ENCODE measurements at places on chromosomes 1 and 21. TPM values are rescaled to one million over a fixed set of nuclear protein-coding genes. Genes with fewer than 3 reads are reported as not detected.

GRCh38 chr1:228072658-228073043 lies 9.9 kb upstream of the ARF1 start:
- DNase-seq, result no peak

DNA sequence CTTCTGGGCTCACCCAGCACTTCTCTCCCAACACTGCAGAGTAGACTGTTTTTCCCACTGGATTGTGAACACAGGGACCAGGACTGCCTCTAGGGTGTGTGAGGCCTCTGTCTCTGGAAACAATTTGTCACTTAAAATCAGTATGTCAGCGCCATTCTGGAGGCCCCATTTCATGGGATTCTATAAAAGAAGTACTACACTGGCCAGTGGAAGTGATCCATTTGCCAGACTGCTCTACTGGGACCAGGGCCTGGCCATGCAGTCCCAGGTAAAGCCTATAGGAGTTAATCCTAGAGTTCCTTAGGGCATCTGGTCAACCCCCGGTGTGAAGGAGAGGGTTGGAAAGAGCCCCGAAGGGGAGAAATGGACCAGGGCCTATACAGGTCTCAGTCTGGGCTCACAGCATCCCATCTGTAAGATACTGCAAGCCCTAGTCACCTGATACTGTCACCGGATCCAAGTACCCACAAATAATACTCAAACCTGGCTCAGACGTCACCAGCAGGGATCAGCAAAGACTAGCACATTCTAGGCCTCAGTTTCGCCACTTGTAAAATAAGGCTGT lies 245.0 kb downstream of the FOXD2 start:
- no peak for DNase-seq

- DNase-seq, result no peak
Observed at GRCh38 chr1:168719306-168720111, 9.5 kb downstream of the DPT start.

DNA sequence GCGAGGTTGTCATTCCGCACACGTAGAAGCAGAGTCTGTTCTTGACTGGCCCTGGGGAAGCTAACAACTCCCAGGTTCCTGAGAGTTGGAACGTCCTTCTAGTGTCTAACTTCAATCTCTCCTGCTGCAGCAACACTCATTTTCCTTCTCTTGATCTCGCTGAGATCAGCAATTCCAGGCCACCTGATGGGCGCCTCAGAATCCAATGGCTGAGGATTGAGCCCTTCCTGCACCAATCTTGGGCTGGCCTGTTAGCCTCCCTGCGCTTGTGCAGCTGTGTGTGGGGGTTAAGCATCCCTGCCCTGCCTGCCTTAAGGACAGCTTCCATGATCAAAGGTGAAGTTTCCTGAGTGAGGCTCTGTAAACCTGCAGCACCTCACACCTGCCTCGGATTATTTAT lies 87.9 kb downstream of the SYT2 start:
- no peak for DNase-seq

DNA sequence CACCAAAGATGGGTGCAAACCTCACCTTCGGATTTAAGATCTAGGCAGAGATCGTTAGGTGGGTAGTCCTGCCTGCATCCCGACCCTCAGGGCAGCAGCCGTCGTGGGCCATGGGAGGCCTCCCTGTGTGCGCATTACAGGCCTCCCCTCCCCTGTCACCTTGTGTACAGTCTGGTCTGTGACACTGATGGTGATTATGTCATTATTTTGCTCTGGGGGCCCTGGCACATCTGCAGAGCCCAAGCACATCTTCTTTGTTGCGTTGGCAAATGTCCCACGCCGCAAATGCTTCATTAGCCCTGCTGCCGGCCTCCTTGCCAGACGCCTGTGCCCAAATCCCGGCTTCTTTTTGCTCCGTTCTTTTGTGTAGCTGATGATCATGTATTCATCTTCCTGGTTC lies 31.7 kb downstream of the PROX1 start:
- no peak for DNase-seq

DNA sequence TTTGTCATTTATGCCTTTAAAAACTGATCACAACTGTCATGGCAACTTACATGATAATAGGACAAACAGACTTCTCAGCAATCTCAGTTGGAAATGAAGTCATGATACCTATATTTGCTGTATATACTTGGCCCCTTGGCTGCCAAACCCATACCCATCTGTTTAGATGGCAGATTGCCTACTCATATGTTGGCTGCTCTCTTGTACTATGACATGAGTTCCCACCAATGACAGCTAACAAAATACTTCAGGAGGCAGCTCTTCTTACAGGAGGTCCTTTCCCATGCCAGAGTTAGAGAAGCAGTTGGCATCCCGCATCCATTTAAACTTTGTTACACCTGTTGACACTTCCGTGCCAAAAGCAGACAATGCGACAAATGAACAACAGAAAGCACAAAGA lies 603.1 kb upstream of the ADGRL2 start:
- no peak for DNase-seq

- no peak for DNase-seq
Observed at GRCh38 chr1:231610388-231610787, 16.2 kb upstream of the DISC1 start.

DNA sequence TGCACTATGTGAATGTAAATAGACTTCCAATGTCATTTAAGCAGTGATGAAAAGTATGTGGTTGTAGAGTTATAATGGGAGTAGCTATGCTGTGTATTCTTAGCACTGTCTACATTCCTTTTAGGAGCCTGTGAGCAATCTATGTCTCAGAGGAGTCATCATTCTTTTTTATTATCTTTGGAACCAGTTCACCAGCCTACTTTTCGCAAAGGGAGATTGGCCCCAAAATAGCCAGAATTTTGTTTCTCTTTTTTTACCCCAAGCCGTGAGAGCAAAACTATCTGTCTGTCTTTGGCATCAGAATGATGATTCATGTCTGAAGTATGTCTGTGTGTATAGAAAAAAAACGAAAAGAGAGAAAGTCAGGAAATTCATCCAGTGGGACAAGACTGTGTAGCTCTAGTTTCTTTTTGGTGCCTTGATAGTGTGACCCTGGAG lies 44.2 kb downstream of the OSBPL9 start:
- no peak for DNase-seq

GRCh38 chr1:39901714-39902459 lies at the start of gene MYCL:
TSS of gene MYCL (minus strand) at chr1:39901917. CDS start at chr1:39901434, 483 bp downstream.
- DNase-seq, result peak; percentile 56

DNA sequence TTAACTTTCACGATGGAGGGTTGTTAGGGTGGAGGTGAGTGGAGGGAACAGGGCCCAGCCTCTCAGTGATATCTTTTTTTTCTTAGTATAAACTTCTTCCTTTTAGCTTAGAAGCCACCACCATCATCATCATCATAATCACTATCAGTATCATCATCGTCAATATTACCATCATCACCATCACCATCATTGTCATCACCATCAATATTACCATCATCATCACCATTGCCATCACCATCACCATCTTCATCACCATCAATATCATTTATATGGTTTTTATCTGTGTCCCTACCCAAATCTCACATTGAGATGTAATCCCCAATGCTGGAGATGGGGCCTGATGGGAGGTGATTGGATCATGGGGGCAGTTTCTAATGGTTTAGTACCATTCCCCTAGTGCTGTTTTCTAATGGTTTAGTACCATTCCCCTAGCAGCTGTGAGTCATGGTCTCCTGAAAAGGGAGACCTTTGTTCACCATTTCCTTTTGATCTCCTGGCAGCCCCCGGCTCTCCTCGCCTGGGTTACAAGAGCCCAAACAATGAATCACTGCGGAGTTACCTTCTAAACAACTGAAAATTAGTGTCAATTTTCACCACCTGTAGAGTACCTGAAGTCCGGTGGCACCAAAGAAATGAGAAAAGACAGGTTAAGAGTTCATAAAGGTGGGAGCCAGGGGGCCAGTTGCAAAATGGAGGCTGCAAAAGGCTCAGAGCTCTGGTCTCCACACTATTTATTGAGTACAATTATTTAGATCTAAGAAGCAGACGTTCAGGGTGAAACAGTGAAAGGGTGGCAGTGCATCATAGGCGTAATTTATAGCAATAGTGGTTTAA lies 3.1 kb upstream of the PLA2G2E start:
- DNase-seq, result no peak

GRCh38 chr1:8416881-8417280 lies 99.0 kb downstream of the SLC45A1 start:
- DNase-seq, result no peak

GRCh38 chr21:17442165-17442564 lies 70.7 kb upstream of the CXADR start:
- no peak for DNase-seq

DNA sequence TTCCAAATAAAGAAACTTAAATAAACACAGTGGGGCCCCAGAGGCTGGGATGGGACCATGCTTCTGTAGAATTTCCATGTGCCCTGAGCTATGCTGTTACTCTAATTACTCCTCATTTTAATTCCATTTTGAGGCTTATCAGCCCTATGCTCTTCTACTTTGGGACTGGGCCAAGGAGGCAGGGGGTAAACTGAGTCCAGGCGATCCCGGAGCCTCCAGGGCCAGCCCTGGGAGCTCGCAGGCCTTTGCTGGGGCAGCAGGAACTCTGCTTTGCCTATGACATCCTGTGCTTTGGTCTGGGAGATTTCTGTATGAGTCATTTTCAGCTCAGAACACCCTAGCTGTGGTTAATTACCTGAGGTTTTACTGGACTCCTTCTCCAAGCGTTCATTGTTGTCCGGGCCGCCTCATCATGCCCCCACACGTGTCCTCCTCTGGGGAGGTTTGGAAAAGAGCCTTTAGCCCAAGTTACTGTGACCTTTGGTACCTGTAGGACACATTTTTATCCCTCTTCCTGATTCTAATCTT lies 95.7 kb downstream of the RHOU start:
- peak; percentile 16 for DNase-seq

DNA sequence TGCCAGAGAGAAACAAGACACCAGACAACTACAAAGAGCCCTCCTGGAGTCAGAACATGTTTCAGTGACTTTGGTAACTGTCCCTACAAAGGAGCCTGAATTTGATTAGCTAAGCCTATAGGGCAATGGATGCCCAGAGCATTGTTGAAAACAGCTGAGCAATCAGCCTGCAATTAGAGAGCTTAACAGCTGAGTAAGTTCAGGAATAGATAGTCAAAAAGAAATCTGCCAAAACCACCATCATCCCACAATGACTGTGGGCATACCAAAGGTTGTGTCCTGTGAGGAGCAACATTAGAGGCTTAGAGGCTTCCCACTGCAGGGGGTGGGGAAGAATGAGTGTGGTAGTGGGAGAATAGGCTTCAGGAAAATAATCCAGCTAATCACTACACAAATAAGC lies 32.1 kb downstream of the SH3BP5L start:
- no peak for DNase-seq

DNA sequence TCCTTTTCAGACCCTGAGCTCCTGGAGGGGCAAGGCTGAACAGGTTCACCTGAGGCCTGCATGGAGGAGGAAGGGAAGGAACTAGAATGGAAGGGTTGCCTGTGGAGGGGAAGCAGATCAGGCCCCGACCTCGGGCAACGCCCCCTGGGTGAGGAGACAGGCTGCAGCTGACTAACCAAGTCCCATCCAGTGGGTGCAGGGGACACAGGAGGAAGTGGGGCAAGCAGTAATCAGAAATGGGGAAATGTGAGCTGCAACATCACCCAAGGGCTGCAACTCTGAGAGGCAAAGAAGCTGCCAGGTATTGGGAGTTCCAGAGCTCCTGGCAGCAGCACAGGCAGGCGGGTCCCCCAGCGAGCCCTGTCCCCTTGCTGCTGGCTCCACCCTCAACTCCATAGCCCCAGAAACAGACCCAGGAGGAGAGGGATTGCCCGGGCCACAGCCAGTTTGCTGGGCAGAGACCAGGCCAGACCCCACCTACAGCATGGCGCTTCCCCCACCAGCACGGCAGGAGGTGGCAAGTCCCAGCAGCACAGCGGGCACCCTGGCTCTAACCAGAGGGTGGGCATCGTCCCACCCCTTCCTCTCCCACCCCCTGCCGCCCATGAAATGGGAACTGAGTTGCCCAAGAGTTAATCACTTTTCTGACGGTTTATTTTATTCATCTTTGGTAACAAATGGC lies 38.5 kb downstream of the MRPL37 start:
- DNase-seq, result no peak

DNA sequence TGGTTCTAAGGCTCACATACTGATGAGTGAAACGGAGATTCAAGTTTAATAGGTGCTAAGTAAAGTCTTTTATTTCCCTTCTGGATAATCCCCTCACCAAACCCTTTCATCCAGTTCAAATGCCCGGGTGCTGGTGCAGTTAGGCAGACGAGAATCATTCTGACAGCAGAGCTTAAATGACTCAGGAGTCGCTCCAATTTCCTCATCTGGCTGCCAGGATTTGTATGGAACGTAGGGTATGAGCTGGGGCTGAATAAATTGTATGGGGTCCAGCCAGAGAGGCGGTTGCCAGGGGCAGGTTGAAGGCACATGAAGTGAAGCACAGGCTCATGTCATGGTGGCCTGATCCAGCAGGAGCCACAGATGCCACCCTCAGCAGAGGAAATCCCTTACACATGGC lies 76.0 kb downstream of the PAPPA2 start:
- no peak for DNase-seq

DNA sequence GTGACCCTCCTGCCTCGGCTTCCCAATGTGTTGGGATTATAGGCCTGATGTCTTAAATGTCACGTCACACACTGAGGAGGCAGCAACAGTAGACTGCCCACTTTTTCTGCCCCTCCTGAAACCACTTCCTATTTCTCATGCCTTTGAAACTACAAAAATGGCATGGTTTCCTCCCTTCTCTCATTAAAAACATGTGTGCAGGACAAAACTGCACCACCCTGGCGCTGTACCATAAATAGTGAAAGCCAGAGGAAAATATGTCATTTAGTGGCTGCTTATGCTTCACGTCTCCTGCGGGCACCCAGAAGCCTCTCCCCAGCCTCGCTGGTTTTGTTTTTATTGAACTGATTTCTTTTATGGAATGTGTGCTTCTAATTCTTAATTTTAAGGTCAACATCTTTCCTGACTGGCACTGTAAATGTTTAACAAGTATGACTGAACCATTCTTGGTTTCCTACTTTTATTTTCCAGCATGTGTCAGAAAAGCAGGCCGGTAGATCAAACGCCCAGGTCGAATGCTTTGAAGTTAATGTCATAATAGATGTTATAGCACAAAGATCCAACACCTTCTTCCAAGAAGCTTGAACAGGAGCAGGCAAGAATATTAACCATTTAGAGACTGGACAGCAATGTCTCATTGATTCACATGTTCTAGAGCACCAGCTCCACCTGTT lies 59.6 kb upstream of the C1orf87 start:
- no peak for DNase-seq

DNA sequence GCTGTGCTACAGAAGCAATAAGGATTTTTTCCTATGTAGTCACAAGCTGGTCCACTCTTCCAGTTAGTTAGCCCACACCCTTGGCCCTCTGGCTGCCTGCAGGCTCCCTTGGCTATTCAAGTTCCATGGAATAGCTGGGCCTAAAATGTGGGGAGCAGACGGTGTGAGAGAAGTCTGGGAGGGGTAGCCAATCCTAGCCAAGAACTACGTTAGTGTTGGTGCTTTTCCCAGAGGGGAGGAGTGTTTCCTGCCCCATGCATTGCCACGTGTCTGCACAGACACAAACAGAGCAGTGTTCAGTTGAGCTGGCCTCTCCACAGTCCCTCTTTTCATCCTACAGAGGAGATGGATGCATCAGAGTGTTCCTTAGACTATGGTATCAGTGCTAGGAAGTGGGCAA lies 59.0 kb upstream of the IPO9 start:
- no peak for DNase-seq

Gene CRYAA
- total RNA-seq, result not detected

Gene MAGOH
- total RNA-seq, result 104 TPM

Gene BOLA1
- total RNA-seq, result 23.9 TPM

Gene NUF2
- 36.8 TPM for total RNA-seq

Gene ARHGEF19
- 11.2 TPM for total RNA-seq

Gene PLA2G2C
- total RNA-seq, result 0.44 TPM

Gene SLC2A5
- not detected for total RNA-seq

Gene LRRC3
- 1.8 TPM for total RNA-seq

Gene RGS7
- not detected for total RNA-seq

Gene PTPN22
- total RNA-seq, result 66.2 TPM

Gene RIPK4
- not detected for total RNA-seq

Gene IGSF9
- not detected for total RNA-seq

Gene DCST2
- total RNA-seq, result 0.27 TPM

Gene OR2L2
- 0.08 TPM for total RNA-seq

Measured in activated T-helper 1 cell treated with anti-CD3 and anti-CD28 coated beads, Interleukin-12 subunit alpha, Interleukin-12 subunit beta, Interleukin-2, Interleukin-4 antibody, amounts not matched to agents 30 ng/mL and 10 ng/mL and 1 ng/mL, durations not matched to agents 14 hours and 24 hours and 36 hours (primary cell).